Neural progenitor cell (in vitro differentiated cells): ENCODE measurements at places on chromosomes 6 and 20.

- no peak for DNase-seq
Observed at GRCh38 chr6:161908872-161909271, 635.0 kb upstream of the AGPAT4 start.

GRCh38 chr6:38057994-38058393 lies 238.5 kb downstream of the ZFAND3 start:
- DNase-seq = no peak

DNA sequence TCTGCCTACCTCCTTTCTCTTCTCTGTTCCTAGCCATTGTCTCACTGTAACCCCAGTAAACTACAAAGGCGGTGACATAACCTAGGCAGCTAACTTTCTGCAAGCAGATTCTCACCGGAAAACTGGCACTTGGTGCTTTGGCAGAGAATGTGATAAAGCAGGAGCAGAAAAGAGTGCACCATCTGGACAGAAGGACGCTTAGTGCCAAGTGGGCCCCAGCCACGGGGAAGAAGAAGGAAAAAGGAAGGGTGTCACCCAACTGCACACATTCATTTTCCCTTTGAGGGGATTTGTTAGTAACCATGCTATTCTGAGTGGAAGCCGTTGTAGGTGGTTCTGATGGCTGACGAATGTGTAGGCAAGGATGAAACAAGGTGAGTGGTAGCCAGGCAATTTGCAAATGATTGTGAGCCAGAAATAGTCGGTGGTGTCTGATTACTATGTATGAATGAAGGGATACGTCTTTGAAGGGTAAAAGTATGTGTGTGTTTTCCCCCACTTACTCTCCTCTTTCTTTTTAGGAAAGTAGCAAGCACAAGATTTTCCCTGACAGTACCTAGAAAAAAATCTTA lies 148.3 kb upstream of the STXBP5 start:
- DNase-seq = no peak

GRCh38 chr6:131215219-131215618 lies 80.0 kb downstream of the AKAP7 start:
- no peak for DNase-seq

DNA sequence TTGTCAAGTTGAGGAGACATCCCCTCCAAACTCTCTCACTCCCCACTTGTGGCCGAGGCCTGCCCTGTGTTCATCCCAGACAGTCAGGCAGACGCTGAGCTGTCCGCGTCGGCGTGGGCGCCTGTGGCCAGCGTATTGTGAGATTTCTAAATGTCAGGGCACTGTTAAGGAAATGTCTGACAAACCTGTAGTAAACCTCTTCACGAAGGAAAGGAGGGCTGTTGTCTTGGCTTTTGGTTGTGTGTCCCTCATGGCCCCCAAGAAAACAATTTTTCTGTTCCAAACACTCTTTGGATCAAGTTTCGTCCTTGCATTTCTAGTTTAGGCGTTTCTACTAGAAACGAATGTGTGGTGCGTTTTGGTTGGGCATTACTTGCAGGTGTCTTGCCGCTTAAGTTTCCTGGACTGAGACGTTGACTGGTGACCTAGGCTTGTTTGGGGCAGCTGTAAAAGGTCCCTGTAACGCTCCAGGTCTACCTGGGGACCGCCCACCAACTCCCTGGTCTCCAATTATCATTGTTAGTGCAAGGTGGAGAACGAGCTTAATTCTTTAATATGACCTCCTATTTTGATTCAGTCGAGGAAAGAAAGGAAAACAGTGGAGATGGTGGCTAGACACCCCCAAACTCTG lies 8.7 kb upstream of the POU3F2 start:
- peak; percentile 32 for DNase-seq

- peak; percentile 23 for DNase-seq
Observed at GRCh38 chr20:16930656-16931055, 182.5 kb downstream of the OTOR start.

DNA sequence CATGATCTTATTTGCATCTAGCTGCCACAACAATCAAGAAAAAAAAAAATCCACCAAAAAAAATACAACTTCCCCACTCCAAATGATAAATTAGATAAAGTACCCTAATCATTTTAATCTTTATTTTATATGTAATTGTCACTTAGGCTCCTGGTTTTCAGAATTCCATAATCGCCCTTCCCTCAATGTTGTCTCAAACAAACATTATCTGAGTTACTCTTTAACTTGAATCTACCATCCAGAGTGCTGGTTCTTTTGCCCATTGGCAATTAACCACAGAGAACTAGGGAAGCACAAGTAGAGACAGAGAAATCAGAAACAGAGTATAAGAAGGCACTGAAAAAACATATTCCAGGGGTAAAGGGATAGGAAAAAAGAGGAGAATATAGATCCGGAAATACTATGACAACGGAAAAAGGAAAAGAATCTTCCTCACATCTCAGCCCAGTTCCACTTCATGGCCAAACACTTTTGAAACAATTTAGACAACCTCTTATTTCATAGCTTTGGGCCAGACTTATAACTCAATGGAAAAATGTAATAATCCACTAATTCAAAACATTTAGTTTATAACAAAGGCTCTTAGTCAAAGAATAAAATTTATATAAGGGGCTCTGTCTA lies 861 bp upstream of the NHSL1 start:
- no peak for DNase-seq

GRCh38 chr6:145808239-145808638 lies 6.4 kb downstream of the FBXO30 start:
- DNase-seq = no peak

DNA sequence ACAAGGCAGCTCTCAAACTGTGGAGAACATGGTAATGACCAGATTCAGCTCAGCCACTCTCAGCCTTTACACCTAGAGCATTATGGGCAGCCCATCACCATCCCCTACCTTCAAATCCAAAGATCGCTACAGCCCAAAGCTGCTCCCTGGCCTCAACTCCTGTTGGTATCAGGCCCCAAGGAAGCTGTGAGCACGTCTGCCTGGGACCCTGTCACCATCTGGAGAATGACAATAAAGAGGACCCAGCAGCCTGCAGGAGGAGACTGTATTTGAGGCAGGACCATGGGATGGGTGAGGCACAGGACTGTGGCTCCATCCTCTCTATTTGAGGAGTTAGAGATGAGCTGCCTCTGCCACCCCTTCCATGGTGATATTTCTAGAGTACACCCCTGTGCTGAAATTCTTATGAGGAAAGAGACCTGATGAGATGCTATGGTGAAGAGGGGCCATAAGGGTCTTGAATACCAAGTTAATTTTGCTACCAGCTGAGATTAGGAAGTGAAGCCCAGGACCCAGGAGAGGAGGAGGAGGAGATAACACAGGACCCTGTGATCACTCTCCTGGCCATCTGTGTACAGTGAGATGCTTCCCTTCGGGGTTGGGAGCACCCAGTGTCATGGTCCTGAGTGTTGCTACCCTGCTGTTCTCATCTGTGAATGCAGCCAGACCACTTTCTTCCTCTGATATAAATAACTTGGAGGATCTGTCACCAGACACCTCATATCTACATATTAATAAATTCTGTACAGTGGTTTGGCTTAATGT lies 19.6 kb upstream of the MICB start:
- no peak for DNase-seq

GRCh38 chr6:160766657-160766988 lies 64.6 kb downstream of the PLG start:
- DNase-seq = no peak

- DNase-seq = no peak
Observed at GRCh38 chr6:13034316-13034715, 294.0 kb downstream of the TBC1D7 start.

DNA sequence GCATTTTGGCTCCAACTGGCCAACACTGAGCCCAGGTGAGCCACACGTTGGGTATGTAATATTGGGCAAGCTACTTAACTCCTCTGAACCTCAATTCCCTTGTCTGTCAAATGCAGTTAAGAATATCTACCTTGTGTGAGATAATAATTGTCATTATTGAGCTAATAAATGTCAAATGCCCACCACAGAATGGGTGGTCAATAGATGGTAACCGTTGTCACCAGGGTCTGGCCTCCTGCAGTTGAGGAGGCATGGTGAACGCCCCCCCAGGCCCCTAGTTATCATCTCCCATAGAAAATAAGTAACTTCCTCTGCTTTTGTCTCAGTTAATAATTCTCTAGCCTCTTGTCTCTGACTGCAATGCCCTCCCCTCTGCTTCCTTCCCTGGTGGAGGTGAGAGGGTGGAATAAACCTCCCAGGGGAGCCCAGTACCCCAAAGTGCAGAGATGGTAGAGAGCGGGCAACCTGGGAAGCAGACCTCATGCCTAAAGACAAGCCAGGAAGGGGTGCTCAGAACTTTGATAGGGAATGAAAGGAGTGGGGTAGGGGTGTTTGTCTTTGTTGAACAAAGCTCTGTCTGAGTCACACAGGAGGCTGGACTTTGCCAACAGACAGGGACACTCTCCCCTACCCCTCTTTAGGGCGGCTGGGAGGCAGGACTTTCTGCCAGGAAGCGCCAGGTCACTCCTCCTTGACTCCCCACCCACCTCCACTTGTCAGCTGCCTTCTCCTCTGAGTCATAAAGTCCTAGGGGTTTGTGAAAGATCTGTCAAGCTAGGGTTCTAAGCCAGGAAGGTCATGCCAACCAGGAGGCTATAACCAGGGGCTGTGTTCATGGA lies 1.3 kb upstream of the UNC5CL start:
- DNase-seq = no peak

- DNase-seq = no peak
Observed at GRCh38 chr6:71393981-71394432, 105.4 kb downstream of the OGFRL1 start.

DNA sequence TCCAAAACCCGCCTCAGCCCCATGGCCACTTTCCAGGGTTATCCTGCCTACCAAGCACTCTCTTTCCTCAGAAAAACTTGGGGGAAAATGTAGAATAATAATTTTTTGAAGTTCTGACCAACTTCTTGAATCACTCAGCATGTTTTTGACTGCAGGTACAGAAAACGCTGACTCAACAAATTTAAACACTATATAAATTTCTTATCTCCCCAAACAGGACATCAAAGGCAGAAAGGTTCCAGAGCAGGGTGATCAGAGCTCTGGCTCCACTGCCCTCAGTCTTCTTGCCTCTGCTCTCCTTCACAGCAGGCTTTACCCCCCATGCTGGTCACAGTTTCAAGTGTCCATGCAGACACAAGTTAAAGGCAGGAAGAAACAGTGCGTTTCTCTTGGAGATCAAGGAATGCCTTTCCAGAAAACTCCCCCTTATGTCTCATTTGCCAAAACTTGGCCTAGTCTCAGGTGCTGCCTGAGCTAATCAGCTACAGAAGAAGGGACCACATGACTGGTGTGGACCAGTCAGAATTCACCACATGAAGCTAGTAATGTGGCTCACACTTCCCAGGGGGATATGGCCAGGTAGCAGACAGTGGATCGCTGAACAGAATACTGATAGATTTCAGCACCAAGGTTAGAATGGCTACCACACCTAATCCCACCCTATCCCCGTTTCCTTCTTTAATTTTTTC lies 24.4 kb upstream of the SLC17A3 start:
- DNase-seq = no peak

- no peak for DNase-seq
Observed at GRCh38 chr6:89436226-89436625, 3.3 kb downstream of the ANKRD6 start.

DNA sequence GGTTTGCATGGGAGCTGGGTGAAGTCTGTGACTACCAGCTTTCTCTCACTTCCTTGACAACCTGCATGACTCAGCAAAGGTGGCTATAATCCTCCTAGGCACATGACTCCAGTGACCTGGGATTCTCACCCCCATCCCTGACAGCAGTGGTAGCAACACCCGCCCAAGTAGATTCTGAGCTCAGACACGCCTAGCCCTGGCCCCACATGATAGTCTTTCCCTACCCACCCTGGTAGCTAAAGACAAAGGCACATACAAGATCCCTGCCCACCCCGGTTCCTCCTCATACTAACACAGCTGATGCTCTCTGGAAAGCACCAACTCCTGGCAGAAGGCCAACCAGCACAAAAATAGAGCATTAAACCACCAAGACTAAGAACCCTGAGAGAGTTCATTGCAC lies 25.9 kb upstream of the CRISP1 start:
- no peak for DNase-seq

GRCh38 chr6:70210462-70210861 lies 92.4 kb downstream of the COL9A1 start:
- DNase-seq = no peak

GRCh38 chr20:55173601-55174000 lies 698.2 kb downstream of the DOK5 start:
- no peak for DNase-seq

GRCh38 chr6:56864171-56864616 lies 90.7 kb upstream of the BEND6 start:
- no peak for DNase-seq

DNA sequence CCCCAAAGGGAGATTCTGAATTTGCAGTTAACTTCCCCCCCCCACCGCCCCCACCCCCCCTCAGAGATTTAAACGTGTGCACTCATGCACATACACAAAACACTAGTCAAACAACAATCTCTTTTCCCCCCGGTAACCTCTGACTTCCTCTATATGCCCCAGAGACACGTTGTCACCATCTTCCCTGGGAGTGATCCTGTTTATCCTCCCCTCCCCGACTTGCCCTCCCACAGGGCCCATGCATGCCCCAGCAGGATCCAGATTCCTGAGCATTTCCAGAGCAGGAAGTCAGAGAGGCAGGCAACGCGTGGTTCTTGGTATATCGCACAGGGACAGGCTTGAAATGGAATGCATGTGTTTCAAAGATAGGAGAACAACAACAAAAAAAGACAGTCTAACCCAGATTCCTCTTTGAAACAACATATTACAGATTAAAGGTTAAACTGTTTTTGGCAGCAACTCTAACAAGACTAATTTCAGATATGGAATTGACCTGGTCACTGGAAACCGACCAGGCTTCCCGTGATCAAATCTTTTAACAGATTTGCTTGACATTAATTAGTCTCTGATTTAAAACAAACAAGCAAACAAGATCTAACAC lies 1.3 kb downstream of the BLCAP start:
- peak; percentile 77 for DNase-seq

DNA sequence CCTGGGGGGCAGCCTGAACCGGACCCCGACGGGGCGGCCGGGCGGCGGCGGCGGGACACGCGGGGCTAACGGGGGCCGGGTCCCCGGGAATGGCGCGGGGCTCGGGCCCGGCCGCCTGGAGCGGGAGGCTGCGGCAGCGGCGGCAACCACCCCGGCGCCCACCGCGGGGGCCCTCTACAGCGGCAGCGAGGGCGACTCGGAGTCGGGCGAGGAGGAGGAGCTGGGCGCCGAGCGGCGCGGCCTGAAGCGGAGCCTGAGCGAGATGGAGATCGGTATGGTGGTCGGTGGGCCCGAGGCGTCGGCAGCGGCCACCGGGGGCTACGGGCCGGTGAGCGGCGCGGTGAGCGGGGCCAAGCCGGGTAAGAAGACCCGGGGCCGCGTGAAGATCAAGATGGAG lies 636 bp downstream of the SRF start:
- peak; percentile 70 for DNase-seq

GRCh38 chr6:10401004-10401536 lies 13.8 kb downstream of the TFAP2A start:
- DNase-seq = no peak

DNA sequence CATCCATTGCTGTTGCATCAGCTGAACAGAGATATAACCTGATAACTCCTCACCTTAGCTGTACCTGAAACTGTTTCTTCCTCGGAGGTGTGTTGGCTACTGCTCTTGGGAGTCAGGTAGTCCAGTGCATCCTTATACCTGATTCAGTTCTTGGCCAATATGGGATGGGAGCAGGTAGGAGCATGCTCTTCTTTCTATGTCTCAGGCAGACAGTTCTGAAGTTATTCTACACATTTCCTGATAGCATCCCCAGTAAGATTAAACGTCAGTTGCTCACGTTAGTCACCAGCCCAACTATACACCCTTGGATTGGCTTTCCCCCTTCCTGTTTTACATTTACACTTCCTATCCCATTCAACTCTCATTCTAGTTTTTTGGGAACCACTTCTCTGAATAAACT lies 244.3 kb upstream of the FLRT3 start:
- no peak for DNase-seq

GRCh38 chr6:132045877-132046276 lies 94.7 kb upstream of the CCN2 start:
- DNase-seq = no peak
